ENCODE measurements at places on chromosomes 7 and 10. TPM values are rescaled to one million over a fixed set of nuclear protein-coding genes. Genes with fewer than 3 reads are reported as not detected.

CALML5 gene
- total RNA-seq, result not detected

HNRNPA2B1 gene
- total RNA-seq, result 49.0 TPM

ELOVL3 gene
- total RNA-seq, result 0.19 TPM

MGAM2 gene
- total RNA-seq, result not detected

C1GALT1 gene
- 58.7 TPM for total RNA-seq

PDE1C gene
- total RNA-seq, result 13.0 TPM

LIPK gene
- not detected for total RNA-seq

GPR26 gene
- total RNA-seq, result not detected

DDIT4 gene
- 1,067 TPM for total RNA-seq

CLDN3 gene
- not detected for total RNA-seq

PLAC9 gene
- total RNA-seq, result 12.8 TPM

EVX1 gene
- total RNA-seq, result not detected

TBC1D12 gene
- total RNA-seq, result 21.1 TPM

CPXM2 gene
- 15.5 TPM for total RNA-seq

PCGF6 gene
- total RNA-seq, result 14.1 TPM

CDHR1 gene
- total RNA-seq, result 0.19 TPM

GRID2IP gene
- under 0.01 TPM for total RNA-seq

NEURL1 gene
- under 0.01 TPM for total RNA-seq

DGKB gene
- 0.58 TPM for total RNA-seq

AIMP2 gene
- 56.0 TPM for total RNA-seq

UBE2H gene
- 73.9 TPM for total RNA-seq

PLEKHS1 gene
- not detected for total RNA-seq

PCLO gene
- total RNA-seq, result 0.19 TPM

METTL27 gene
- 9.9 TPM for total RNA-seq

MRLN gene
- total RNA-seq, result not detected

OR2A12 gene
- not detected for total RNA-seq

MMP21 gene
- not detected for total RNA-seq

INSYN2A gene
- total RNA-seq, result under 0.01 TPM

CREB5 gene
- 2.5 TPM for total RNA-seq

CFAP43 gene
- total RNA-seq, result under 0.01 TPM

SPDYE8 gene
- total RNA-seq, result not detected

MSMB gene
- not detected for total RNA-seq

ERVW-1 gene
- not detected for total RNA-seq

CCDC126 gene
- 15.8 TPM for total RNA-seq

SFMBT2 gene
- total RNA-seq, result 0.19 TPM

AKR1C8 gene
- total RNA-seq, result not detected

CRHR2 gene
- total RNA-seq, result not detected

WNT16 gene
- 0.38 TPM for total RNA-seq

ODAD2 gene
- not detected for total RNA-seq

SH2D4B gene
- total RNA-seq, result under 0.01 TPM

IGFBP1 gene
- total RNA-seq, result 1.2 TPM

MCM10 gene
- total RNA-seq, result 1.4 TPM

NPC1L1 gene
- total RNA-seq, result under 0.01 TPM

GOLGA7B gene
- total RNA-seq, result not detected

IL6 gene
- 69.4 TPM for total RNA-seq

UCMA gene
- not detected for total RNA-seq

PNLIPRP2 gene
- total RNA-seq, result not detected

SORBS1 gene
- 1.1 TPM for total RNA-seq

BMS1 gene
- total RNA-seq, result 15.8 TPM

All from regular cardiac myocyte (primary cell).